ENCODE measurements at places on chromosomes 3 and 15.

- no peak for DNase-seq
Measured at GRCh38 chr3:17032407-17033034, 147.8 kb downstream of the PLCL2 start.

DNA sequence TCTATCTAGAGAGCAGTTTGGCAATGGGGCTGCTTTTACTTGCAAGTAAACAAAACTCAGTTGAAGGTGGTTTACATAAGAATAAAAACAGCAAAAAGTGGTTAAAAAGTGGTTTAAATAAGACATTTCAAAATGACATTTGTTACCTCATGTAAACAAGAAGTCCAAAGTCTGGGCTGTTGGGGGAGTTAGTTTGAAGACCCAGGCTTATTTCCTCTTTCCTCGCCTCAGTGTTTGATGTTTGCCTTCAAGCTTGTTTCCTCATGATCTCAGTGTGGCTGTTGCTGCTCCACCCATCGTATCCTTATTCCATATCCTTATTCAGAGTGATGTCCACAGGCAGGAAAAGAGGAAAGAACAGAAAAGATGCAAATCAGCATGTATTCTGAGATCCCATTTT lies 15.2 kb downstream of the CGNL1 start:
- no peak for DNase-seq

DNA sequence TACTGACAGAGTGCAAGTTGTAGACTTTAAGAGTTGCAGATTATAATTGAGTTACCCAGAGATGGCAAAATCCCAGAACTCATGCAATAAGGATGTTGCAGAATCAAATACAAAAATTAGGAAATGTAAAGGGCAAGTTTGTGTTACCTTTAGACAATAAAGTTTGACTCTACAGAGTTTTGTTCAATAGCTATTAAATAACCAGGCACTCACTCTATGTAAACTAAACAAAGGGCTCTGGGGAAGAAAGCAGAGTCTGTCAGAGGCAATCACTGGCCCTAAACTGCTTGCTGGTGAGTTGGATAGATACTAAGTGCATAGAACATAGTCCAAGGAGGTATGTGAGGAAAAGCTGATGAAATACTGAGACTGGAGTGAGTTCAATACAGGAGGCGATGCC lies 40.0 kb upstream of the PLCL2 start:
- DNase-seq = no peak

DNA sequence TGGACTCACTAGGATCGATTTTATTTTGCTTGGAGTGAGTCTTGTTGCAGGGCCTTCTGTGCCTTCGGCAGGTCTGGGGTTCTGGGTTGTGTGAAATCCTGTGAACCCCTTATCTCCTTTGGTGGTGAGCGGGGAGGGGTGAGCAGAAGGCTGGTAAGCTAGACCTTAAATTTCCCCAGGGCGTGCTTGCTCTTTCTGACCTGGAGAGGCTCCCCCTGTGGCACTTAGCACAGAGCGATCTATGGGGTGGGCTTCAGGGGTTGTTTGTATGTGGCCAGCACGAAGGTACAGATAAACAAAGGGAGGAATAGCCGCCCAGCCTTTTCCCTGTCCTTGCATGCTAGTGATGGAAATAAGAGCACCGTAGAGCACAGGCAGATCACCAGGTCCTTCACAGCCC lies 11.8 kb downstream of the CACNA2D3 start:
- DNase-seq = no peak

DNA sequence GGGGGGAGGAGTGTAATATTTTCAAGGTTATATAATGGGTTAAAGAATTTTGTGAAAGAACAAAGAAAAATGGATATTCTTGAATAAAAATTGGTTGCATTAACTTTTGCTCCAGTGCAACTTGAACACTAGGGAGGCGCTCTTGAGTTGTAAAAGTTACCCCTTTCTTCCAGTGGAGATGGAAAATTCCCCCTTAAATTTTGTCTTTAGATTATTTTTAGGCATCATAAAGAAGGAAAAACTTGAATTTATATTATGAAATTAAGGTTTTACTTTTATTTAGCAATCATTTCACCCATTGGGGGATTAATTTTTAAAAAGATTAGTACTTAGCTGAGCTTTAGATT lies 550 bp upstream of the CHD2 start:
- no peak for DNase-seq
